ENCODE measurements at places on chromosomes 6 and 20. TPM values are rescaled to one million over a fixed set of nuclear protein-coding genes. Genes with fewer than 3 reads are reported as not detected.

The TXLNB gene
- total RNA-seq = 0.18 TPM

The HLA-DRB1 gene
- 1.4 TPM for total RNA-seq

The TRIM10 gene
- not detected for total RNA-seq

The SEL1L2 gene
- total RNA-seq = not detected

The ARFRP1 gene
- total RNA-seq = 24.6 TPM

The SLC22A16 gene
- total RNA-seq = not detected

The DDX43 gene
- total RNA-seq = not detected

The BACH2 gene
- 0.31 TPM for total RNA-seq

The ABHD16B gene
- not detected for total RNA-seq

The TAAR1 gene
- not detected for total RNA-seq

The GNAS-AS1 gene
- 1.5 TPM for total RNA-seq

The CCN6 gene
- total RNA-seq = not detected

The CST2 gene
- total RNA-seq = not detected

The LBP gene
- 0.06 TPM for total RNA-seq

The KHDC1L gene
- not detected for total RNA-seq

The VSX1 gene
- total RNA-seq = not detected

The PKIG gene
- 73.8 TPM for total RNA-seq

The TRIM15 gene
- total RNA-seq = not detected

Data from H4 (cell line).